ENCODE measurements at places on chromosomes 4 and X.

DNA sequence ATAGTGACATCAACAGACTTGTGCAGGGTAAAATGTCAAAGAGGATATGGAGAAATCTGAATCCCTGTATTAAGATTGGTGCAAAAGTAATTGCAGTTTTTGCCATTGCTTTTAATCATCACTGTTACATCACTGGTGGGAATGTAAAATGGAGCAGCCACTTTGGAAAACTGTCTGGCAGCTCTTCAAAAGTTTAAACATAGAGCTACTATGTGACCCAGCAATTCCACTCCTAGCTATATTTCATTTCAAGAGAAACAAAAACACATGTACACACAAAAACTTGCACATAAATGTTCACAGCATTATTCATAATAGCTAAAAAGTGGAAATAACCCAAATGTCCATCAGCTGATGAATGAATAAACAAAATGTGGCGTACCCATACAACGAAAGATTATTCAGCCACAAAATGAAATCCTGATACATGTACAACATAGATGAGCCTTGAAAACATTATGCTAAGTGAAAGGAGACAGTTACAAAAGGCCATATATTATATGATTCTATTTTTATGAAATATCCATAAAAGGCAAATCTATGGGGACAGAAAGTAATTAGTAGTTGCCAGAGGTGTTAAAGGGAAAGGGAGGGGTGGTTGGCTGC lies 106.4 kb downstream of the AMELX start:
- DNase-seq, result no peak

GRCh38 chrX:99522450-99522849 lies 887.6 kb downstream of the PCDH19 start:
- DNase-seq, result no peak

- DNase-seq, result no peak
Measured at GRCh38 chr4:98659741-98660462, 1.5 kb upstream of the TSPAN5 start.

DNA sequence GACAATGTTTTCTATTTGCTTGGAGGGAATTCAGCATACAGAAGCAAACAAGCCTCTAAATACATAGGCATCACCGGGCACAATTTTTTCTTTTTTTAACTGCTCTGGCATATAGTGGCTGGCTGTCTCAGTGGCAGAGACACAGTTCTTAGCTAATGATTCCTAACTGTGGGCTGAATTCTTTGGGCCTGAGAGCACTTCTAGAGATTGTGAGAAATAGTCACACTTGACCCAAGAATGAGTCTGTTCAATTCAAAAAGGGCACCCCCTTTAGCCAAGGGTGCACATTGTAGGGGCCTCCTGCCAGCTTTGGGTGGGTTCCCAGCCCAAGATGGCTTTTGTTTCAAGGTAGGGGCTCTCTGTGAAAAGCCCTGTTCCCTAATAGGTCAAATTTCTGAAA lies 345.7 kb downstream of the ARHGAP10 start:
- no peak for DNase-seq

GRCh38 chr4:95272036-95272435 lies 276.7 kb downstream of the UNC5C start:
- no peak for DNase-seq

DNA sequence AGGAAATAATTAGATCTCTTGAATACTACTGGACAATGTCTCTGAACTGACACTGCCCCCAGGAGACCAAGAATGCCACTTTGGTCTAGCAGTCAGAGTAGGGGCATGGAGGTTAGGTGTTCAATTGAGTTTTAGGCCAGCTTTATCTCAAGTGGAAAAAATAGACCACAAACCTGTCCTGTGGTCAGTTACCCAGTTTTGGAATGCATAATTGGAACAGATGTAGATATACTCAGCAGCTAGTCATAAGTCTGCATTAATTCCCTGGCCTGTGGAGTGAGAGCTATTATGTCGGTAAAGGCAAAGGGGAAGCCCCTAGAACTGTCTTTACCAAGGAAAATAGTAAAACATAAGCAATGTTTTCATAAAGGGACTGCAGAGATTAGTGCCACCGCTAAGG lies 587.7 kb downstream of the GLUD2 start:
- DNase-seq, result no peak

DNA sequence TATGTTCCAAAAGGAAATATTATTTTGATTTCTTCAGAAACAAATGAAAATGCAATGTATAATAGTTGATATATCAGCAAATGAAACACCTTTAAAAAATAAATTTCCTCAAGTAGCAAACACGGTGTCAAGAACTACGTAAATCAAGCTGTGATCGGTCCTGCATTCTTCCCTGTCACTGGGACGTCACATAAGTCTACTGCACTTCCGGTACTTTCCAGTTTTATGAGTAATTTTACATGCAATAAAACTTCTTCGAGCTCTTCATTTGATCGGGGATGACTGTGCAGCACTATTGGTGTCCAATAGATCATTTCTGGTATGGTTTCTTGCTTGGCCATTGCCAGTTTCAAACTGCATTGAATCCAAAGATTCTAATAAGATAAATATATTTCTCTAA lies 114.0 kb upstream of the VEGFC start:
- DNase-seq, result no peak

DNA sequence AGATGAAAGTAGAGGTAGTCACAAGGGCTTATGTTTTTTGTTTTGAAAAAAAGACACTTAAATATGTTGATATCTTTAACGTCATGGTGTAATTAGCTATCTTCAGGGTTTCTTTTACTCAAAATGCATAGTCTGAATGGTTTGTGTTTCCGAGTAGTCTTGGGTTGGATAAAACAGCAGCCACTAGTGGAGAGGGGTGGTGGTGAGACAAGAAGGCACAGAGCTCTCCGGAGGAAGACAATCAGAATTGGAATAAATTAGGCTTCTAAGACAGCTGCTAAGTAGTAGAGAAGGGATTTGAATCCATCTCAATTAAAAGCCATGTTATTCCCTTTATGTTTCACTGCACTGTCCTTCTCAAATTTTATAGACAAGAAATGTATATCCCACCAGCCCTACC lies 240.4 kb upstream of the VEGFC start:
- DNase-seq, result no peak

- DNase-seq, result no peak
Measured at GRCh38 chr4:57114973-57115372, 4.8 kb upstream of the IGFBP7 start.

GRCh38 chrX:47166126-47166525 lies 21.1 kb downstream of the RBM10 start:
- no peak for DNase-seq

GRCh38 chr4:14338585-14339265 lies 663.6 kb upstream of the CPEB2 start:
- DNase-seq, result no peak

- no peak for DNase-seq
Measured at GRCh38 chrX:19627533-19627932, 112.2 kb upstream of the MAP3K15 start.

DNA sequence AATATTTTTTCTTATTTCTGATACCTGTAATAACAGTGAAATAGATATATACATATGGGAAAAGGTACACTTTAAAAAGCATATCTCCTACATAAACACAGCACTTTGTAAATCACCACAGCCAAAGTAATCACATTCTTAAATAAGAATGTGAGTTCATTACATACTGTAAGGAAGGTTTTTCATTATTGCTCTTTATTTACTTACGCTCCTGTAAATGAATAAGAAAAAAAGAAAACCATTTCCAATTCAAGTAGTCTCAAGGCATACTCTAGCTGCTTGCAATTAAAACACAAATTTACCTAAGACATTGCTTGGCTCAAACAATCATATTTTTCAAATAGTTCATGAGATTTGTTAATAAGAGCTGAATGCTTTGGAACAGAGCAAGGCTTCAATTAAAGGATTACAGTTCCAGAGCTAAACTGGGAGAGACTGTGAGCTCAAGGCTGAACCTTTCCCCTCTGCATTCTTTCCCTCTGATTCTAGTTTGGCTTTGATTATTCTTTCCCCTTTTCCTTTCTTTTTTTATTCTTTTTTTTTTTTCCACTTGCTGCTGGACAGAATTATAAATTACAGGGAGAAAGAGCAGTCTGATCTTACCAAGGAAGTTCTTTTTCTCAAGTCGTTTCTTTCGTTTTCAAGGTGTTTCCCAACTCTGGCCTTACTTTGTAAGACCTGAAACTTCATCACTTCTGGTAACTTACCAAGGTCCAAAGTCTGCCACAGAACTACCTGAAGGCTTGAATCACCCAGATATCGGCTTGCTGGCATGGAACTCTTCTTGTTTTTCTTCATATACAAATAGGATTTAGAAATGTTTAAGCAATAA lies 278.3 kb downstream of the INPP4B start:
- no peak for DNase-seq

DNA sequence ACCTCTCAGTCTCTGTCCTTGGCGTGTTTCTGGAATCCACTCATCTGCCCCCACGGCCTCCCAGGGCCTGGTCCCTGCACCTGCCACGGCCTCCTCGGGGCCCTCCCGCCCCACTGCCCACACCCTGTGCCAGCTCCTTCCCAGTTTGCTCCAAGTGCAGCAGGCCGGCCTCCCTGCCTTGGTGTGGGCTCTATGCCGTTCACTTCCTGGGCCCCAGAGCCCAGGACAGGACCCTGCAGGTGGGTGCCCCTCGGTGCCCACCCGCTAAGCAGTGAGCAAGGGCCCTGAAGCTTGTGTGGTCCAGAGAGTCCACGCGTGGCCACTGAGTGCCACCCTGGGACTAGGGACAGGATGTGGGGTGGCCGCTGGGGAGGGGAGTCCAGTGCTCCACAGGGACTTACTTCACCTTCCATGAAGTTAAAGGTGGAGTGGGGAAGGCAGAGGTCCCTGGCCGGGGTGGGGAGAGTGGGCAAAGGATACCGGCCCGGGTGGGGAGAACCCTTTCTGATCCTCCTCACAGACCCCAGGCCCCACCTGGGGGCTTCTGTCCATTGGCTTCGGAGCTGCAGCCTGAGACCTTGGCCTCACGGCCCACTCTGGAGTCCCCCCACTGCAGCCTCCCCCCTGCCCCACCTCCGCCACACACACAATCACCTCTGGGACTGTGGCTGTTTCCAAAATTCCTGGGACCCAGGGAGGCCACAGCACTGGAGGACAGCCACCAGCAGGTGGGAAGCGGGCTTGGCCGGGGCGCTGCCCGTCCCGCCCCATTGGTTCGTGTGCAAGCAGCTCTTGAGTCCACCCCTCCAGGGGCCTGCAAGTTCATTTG lies 60.0 kb upstream of the NKX1-1 start:
- DNase-seq, result peak; percentile 7

- DNase-seq, result no peak
Measured at GRCh38 chr4:141390571-141390970, 169.9 kb downstream of the ZNF330 start.

- DNase-seq, result no peak
Measured at GRCh38 chr4:90769251-90769650, 642.1 kb downstream of the CCSER1 start.

DNA sequence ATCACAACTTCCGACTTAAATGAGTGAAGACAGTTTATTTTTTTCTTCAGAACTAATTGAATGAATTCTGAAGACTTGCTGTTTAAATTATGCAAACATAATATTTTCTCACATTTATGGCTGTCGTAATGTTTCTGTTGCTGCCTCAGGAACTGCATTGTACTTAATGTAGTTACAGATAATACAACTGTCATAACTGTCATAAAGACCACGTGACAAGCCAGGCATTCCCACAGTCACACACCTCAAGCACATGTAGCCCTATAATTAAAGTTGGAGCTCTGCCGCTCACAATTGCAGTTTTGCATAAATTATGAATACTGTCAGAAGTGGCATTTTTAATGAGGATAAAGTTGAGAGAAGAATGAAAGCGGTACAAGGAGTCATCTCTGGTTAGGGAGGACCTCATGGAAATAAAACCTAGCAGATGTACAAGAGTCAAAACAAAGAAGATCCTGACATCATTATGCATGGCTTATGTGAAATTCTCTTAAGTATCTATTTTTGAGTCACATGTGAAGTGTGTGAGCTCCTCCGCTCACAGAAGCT lies 38.5 kb upstream of the GALNTL6 start:
- DNase-seq, result no peak

DNA sequence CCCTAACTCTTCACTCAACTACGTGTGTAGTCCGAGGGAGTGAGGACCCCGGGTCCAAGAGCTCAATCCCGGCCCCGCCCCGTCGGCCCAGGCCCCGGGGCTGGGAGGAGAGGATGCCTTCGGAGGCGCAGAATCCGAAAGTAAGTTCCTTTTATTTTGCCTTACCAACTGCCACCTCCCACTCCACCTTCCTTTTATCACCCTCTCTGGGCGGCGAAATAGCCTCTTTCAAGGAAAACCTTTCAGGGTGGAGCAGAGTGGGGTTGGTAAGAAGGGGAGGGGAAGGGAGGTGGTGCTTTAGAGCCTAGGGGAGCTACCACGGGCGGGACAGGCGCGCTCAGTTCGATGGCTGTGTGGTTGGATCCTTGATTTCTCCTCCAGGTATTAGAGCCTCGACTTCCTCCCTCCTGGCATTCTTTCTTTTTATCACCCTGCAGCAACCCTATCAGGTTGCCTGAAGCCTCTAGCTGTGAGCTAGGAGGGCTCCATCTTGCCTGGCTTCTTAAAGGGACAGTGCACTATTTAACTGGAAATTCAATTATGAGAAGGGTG lies 191.2 kb downstream of the RRAGB start:
- no peak for DNase-seq

DNA sequence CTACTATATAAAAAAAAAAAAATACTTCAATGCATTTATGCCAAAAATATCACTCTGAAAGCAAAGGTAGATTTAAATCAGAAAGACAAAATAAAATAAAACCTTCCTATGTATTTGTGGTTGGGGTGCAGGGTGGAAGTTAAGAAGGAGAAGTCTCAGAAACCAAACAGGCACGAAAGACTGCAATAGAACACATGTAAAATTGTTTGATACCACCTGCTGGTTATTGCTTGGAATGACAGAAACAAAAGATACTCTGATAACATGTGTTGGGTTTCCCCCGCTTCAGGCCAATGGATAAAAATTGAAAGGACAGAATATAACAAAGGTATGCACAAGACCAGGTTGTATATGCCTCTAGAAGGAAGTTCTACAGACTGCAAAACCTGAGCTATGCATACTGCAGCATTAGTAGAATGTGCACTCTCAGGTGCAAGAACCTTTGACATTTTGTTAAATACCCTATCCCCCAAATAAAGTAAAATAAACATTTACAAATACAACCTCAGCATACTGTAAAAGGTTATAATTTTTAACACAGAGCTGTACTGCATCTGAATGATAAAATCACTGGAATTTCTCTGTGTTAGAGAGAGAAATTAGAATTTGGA lies 118.8 kb downstream of the GABRA2 start:
- peak; percentile 8 for DNase-seq

DNA sequence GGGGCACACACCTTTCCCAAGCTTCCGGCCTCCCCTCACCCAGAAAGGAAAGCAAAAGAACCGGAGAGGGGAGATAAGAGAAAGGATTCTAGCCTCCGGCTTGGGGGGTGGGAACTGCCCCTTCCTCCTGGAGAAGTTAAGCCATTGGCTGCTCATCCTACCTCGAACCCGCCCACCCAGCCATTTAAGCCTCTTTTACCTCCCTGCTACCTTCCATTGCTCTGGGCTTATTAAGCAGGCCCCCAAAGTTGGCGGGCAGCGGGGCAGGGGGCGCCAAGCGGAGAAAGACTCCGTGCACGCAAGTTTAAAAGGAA lies 2.3 kb downstream of the MAML3 start:
- DNase-seq, result peak; percentile 97

GRCh38 chr4:80134936-80135701 lies 62.1 kb upstream of the ANTXR2 start:
- no peak for DNase-seq

GRCh38 chr4:110188113-110188512 lies 10.3 kb downstream of the ELOVL6 start:
- no peak for DNase-seq

- no peak for DNase-seq
Measured at GRCh38 chr4:186318481-186318880, 52.5 kb downstream of the F11 start.
